ENCODE measurements at places on chromosomes 6 and 20. TPM values are rescaled to one million over a fixed set of nuclear protein-coding genes. Genes with fewer than 3 reads are reported as not detected.

DNA sequence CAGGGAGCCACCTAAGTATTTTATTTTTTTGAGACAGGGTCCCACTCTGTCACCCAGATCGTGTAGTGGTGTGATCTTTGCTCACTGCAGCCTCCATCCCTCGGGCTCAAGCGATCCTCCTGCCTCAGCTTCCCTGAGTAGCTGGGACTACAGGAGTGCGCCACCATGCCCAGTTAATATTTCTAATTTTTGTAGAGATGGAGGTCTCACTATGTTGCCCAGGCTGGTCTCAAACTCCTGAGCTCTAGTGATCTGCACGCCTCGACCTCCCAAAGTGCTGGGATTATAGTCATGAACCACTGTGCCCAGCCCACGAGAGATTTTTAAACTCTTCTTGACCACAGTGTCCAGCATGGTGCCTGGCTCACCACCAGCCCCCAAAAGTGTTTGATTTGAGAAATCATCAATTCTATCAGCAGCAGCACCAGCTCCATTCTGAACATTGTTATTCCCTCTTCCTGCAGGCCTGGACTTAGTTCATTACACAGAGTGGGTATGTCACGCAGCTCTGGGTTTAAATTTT, 2.3 kb upstream of the TGM2 start:
- H3K27ac ChIP-seq: peak overlapping the region; percentile 74
- H3K27me3 ChIP-seq: no peaks in the 10 kb centered on the region
- no peak for DNase-seq

GRCh38 chr6:99495466-99495865, 19.8 kb downstream of the USP45 start:
- H3K27ac ChIP-seq: no peak overlapping the region
- no peaks in the 10 kb centered on the region for H3K27me3 ChIP-seq
- no peak for DNase-seq
- no peak overlapping the region for H3K4me3 ChIP-seq

The PAK5 gene
- not detected for total RNA-seq

The BCAS1 gene
- not detected for total RNA-seq

The PPP2R5D gene
- 34.0 TPM for total RNA-seq
